NCI-H1930 (cell line): ENCODE measurements at places on chromosomes 2 and 18.

GRCh38 chr2:26039603-26040323 is 5.9 kb downstream of the RAB10 start:
- no peak for DNase-seq

GRCh38 chr18:7164323-7165004 is 46.9 kb upstream of the LAMA1 start:
- peak; percentile 0 for DNase-seq

GRCh38 chr2:9196637-9197036 is 10.0 kb upstream of the ASAP2 start:
- DNase-seq: no peak

DNA sequence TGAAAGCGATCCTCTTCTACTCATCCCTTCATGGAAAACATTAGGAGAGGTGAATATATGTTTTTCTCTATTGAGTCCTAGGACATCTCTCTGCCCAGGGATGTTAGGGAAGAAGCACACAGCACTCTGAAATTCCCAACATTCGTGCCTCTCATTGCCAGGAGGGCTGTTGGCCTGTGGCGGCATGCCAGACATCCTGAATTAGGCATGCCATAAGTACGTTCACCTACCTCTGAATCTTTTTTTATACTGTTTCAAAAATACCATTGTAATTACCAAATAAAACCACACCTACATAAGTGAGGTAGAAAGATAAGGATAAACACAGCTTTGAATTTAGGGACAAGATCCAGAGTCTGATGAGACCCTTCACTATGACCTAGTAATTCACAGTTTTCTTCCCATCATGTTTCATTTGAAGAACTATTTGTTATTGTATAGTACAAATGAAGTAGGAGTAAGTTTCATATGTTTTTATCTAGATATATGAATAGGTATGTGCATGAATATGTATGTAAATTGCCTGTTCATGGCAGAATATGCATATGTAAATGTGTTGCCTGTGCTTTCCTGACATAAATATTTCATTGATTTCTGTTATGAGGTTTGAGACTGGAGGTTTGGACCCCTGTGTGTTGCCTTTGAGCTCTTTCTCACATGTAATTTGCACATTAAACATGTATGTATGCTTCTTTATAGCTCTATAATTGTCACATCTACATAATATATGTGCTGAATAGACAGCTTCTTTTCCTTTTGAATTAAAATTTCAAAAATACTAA is 66.6 kb upstream of the STAM2 start:
- no peak for DNase-seq

GRCh38 chr18:77079954-77080682 is 52.5 kb downstream of the MBP start:
- no peak for DNase-seq

DNA sequence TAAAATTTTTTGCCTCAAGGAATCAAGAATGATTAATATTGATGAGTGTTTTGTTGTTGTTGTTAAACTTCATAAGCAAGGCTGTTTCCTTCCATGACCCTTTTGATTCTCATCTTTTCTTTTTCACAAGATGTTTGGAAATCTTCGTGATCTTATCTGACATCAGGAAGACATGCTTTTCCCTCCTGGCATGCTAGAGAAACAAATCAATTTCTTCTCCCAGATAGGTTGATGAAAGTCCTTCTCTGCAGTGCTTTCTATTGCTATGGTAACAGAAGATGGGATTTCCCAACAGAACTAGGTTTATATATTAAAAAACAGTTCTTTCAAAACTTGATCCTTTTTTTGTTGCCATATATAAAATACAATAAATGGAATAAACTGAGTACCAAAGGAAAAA is 85.2 kb downstream of the EML6 start:
- DNase-seq: no peak
